Activated CD4-positive, alpha-beta T cell treated with anti-CD3 and anti-CD28 coated beads, Interleukin-2, amount 10 ng/mL, durations not matched to agents 24 days and 14 days (primary cell): ENCODE measurements at places on chromosomes 16 and 17. TPM values are rescaled to one million over a fixed set of nuclear protein-coding genes. Genes with fewer than 3 reads are reported as not detected.

- no peaks in the 10 kb centered on the region for H3K36me3 ChIP-seq
- DNase-seq: no peak
- H3K4me3 ChIP-seq: no peak overlapping the region
- H3K4me1 ChIP-seq: no peaks in the 10 kb centered on the region
- no peaks in the 10 kb centered on the region for H3K27me3 ChIP-seq
- no peak overlapping the region for H3K27ac ChIP-seq
Measured at GRCh38 chr16:46756772-46757171, 8.6 kb upstream of the MYLK3 start.

DNA sequence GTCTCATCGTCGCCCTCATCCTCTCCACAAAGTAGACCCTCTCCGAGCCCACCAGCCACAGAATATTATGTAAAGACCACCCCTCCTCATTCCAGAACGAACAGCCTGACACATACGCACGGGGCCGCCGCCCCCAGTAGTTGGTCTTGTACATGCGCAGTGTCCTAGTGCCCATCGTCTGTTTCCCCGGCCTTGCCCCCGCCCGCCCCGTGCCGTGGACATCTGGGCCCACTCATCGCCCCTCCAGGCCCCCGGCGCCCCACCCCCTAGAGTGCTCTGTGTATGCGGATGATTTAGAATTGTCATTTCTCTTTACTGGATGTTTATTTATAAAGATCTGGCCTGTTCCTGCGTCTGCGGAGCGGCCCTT, 475 bp upstream of the AMDHD2 start:
- H3K36me3 ChIP-seq: peaks cover 35% of the 10 kb centered on the region
- H3K4me3 ChIP-seq: peak overlapping the region; percentile 80
- H3K4me1 ChIP-seq: peaks cover 48% of the 10 kb centered on the region
- DNase-seq: no peak
- H3K27me3 ChIP-seq: no peaks in the 10 kb centered on the region

The CLN3 gene
- total RNA-seq: 26.1 and 27.7 TPM in 2 replicates

- no peak overlapping the region for H3K4me3 ChIP-seq
- no peak for DNase-seq
- peaks cover 18% of the 10 kb centered on the region for H3K4me1 ChIP-seq
- peaks cover 46% of the 10 kb centered on the region for H3K36me3 ChIP-seq
Measured at GRCh38 chr17:44038604-44039011, 23.8 kb upstream of the TMEM101 start.

- DNase-seq: peak; percentile 61
- peak overlapping the region; percentile 53 for H3K27ac ChIP-seq
- no peaks in the 10 kb centered on the region for H3K27me3 ChIP-seq
- peaks cover 3% of the 10 kb centered on the region for H3K36me3 ChIP-seq
- H3K4me3 ChIP-seq: no peak overlapping the region
Measured at GRCh38 chr17:77330602-77331081, 189.9 kb downstream of the SEC14L1 start.

The AHSP gene
- total RNA-seq: not detected in 2 replicates

The TMC5 gene
- total RNA-seq: not detected in 2 replicates

DNA sequence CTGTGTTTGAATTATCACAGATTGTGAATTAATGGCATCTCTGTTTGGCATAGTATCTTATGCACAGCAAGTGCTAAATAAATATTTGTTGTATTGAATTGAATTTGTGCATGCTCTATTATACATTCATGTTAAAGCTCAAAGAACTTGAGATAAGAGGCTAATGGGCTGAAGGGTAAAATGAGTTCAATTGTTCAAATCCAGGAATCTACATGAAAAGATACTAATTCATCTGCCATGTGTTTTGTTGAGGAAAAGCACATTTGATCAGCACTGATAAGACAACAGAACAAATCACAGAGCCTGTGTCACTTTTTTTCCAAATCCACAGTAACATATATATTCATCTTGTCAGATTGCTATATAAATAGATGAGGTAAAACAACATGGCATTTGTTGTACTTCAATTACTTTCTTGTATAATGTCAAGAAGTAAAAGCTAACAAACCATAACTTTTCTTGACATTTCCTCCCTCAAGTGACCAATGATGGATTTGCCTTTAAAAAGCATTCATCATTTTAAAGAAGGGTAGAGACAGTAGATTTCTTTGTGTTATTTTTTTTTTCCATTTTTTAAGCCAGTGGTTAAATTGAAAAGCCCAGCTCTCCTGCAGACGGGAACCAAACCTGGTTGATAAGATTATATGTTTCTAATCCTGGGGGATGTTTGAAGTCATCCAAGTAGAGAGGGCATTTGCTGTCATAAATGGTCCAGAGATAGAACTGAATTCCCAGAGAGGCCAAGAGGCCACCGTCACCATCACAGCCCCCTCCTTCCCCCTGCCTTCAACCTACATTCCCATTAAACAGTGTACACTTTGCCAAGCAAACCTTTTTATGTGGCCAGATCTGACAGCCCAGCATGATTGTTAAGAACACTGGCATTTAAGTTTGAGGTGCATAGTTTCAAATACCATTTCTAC, 123.0 kb downstream of the CHD9NB start:
- H3K4me3 ChIP-seq: no peak overlapping the region
- H3K4me1 ChIP-seq: no peaks in the 10 kb centered on the region

The CCL23 gene
- not detected in 2 replicates for total RNA-seq

The NME3 gene
- total RNA-seq: 46.3 and 50.0 TPM in 2 replicates

DNA sequence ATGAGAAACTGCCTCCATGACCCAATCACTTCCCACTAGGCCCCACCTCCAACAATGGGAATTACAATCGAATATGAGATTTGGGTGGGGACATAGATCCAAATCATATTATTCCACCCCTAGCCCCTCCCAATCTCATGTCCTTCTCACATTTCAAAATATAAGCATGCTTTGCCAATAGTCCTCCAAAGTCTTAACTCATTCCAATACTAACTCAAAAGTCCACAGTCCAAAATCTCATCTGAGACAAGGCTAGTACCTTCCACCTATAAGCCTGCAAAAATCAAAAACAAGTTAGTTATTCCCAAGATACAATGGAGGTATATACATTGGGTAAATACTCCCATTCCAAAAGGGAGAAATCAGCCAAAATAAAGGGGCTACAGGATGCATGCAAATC, 12.9 kb downstream of the CLEC10A start:
- H3K4me1 ChIP-seq: no peaks in the 10 kb centered on the region
- no peak overlapping the region for H3K27ac ChIP-seq

DNA sequence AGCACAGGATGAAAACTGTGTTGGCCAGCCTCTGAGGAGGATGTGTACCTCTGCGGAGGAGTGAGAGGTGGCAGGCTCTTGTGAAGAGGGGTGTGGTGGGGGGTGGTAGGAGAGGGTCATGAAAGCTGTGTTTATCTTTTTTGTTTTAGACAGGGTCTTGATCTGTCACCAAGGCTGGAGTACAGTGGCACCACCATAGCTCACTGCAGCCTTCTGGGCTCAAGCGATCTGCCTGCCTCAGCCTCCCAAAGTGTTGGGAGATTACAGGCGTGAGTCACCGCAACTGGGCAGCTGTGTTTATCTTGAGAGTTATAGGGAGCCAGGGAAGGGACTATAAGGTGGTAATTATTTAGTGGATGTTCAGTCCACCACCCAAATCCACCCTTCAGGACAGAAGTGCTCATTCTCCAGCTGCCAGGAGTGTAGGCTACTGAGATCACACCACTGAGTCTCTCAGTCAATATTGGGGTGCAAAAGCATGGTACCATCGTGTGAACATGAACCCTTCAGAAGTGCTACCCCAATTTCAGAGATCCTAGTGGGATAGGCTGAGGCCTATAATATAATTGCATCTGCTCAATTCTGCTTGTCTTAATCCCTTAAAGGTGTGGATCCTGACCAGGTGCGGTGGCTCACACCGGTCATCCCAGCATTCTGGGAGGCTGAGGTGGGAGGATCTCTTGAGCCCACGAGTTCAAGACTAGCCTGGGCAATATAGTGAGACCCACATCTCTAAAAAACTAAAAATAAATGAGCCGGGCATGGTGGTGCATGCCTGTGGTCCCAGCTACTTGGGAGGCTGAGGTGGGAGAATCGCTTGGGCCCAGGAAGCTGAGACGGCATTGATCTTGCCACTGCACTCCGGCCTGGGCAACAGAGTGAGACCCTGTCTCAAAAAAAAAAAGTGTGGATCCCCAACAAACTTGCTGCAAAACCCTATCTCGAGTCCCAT, 788 bp upstream of the EXOC3L1 start:
- H3K27me3 ChIP-seq: peaks cover under 1% of the 10 kb centered on the region
- DNase-seq: no peak
- no peak overlapping the region for H3K4me3 ChIP-seq
- H3K27ac ChIP-seq: peak overlapping the region; percentile 88

DNA sequence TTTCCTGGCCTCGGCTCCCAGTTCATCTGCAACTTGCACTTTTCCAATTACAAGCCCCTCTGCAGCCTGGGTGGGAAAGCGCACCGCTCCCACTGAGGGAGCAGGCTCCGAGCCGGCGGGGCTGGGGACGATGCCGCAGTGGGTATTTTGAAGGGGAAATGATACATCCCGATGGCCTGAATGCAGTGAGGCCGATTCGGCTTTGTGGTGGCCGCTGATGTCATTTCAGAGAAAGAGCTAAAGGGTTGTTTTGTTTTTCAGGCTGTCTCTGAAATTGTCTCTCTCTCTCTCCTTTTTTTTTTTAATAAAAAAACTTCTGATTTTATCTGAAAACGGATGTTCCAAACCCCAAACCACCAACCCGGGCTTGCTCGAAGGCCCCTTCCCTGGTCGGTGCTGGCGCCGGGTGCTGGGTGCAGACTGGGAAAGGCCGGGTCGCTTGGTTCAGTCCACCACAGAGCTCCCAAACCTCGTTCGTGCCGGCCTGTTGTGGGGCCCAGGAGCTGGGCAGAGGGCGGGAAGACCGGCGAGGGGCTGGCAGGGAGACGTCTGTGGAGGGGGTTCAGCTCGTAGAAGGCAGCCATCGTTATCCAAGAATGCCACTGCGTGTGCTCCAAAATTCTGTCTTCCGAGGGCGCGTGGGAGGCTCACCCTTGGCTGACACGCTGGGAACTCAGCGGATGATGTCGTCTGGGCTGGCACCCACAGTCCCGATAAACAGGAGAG, 102.8 kb downstream of the FOXL1 start:
- H3K4me3 ChIP-seq: no peak overlapping the region
- H3K36me3 ChIP-seq: no peaks in the 10 kb centered on the region
